Left hindlimb (tissue), 1 donor: ENCODE measurements at places on chromosomes 5 and 9.

DNA sequence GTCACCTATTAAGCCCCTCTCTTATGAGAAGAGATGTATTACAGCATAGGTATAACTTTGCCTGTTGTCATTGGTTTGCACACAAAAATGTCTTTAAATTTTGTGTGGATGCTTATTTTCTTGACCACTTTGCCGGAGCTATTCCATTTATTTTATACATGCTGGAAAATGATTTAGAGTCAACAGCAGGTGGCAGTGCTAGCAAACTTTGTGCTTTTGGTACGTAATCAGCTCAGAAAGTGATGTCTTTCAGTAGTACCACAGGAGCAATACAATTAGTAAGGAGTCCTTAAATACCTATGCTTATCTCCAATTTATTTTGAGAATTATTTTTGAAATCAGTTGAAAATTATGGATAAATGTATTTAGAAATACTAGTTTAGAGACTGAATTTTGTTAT, 19.8 kb upstream of the NUDT12 start:
- DNase-seq: no peak

GRCh38 chr9:28841775-28842174, 1268.5 kb upstream of the C9orf72 start:
- DNase-seq: no peak

GRCh38 chr5:98130261-98131035, 643.0 kb upstream of the RGMB start:
- no peak for DNase-seq

- no peak for DNase-seq
Observed at GRCh38 chr5:170748951-170749471, 34.5 kb upstream of the GABRP start.

DNA sequence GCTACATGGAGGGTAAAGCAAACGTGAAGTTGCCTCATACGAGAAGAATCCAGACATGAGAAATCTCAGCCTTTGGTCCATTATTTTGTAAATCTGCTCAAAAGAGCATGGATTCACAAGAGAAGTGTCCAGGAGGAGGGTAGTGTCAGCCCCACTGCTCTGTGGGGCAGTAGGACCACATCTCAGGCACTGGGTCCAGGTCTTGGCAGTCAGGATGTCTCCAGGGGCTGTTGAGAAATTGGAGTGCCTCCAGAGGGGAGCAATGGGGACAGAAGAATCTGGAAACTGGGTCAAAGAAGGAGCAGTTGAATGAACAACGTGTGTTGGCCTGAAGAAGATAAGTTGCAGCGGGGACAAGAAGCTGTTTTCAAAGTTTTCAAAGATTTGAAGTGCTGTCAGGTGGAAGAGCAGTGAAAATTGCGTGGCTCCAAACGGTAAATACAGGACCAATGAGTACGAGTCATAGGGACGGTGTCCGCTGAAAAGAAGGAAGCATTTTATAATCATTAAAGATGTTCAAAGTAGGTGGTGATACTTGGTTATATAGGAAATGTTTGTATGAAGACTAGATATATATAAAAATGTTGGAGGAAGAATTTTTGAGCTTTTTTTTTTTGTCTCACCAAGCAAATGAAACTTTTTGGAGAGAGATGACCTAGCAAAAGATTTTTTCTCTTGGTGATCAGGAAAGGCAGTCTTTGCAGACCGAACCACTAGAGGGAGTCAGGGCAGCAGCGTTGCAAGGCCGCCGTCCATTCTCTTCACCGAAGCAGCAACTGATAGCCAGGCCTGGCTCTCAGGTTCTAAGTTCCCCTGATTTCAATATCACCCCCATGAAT, 57.1 kb upstream of the ZBED3 start:
- DNase-seq: peak; percentile 74

DNA sequence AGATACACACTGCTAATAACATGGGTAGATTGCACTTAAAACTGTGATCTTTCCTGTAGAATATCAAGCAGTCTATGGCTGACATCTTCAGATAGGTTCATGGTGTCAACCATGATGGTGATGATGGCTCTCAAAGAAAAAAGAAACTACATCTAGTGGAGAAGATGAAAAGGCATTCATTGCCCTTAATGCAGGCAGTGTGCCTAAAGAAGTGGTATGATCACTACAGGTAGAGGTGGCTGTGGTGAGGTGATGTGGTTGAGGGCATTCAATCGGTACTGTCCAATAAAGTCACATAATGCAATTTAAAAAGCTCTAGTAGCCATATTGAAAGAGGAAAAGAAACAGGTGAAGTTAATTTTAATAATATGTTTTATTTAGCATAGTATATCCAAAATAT, 3.1 kb upstream of the IFNB1 start:
- no peak for DNase-seq

DNA sequence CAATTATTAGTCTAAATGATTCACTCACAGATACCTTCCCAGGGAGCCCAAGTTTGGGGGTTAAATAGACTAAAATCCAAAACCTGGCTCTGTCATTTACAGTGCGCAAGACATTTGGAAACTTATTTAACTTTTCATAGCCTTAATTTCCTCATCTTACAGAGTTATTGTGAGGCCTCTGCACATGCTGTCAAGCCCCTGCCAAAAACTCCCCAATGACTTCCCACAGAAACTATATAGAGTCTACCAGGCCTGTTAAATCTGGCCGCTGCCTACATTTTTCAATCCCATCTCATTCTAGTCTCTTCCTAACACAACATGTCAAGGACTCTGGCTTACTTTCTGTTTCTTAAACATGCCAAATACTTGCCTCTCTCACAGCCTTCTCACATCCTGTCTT, 412.5 kb downstream of the ELAVL2 start:
- DNase-seq: peak; percentile 29

DNA sequence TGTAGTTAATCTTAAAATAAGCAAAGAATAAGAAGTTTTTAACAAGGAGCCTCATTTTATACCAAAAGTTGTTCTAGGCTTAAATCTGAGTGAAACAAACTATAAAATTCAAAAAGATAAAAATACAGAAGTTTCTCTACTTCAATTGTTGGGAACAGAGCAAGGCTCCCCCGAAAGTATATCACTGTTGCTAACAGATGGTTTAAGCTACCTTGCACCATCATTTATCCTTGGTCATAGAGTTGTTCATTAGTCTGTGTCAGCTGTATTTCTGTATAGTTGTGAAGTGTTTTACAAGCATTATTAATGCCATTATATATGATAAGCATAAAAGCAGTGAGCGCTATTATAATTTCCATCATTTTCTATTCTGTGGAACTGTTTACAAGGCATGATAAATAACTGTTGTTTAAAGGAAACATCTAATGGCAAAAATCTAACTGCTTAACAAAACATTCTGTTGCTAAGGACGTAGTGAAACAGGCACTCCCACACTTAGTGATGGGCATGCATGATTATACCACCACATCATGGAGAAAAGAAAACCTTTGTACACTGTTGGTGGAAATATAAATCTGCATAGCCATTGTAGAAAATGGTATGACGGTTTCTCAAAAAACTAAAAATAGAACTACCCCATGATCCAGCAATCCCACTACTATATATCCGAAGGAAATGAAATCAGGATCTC, 23.3 kb upstream of the ACO1 start:
- no peak for DNase-seq

DNA sequence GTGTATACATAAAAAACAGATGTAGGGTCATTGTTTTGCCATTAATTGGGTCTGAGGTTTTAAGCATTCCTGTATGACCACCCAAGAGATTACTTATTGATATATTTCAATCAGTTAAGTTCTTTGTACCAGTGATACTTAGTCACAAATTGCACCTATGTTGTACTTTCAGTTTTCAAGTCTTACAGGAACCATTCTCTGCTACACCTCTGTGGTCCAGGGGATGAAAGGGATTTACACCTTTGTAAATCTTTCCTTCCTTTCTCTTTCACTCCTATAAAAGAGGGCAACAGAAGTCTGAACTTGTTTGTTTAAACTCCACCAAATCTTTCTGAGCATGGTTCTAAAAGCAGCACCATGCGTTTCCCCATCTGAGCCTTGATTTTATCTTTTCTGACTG, 86.1 kb downstream of the DEPDC1B start:
- DNase-seq: no peak

- DNase-seq: no peak
Observed at GRCh38 chr5:34706084-34706483, 50.0 kb downstream of the RAI14 start.

GRCh38 chr9:38244971-38245370, 147.5 kb upstream of the ALDH1B1 start:
- DNase-seq: no peak

DNA sequence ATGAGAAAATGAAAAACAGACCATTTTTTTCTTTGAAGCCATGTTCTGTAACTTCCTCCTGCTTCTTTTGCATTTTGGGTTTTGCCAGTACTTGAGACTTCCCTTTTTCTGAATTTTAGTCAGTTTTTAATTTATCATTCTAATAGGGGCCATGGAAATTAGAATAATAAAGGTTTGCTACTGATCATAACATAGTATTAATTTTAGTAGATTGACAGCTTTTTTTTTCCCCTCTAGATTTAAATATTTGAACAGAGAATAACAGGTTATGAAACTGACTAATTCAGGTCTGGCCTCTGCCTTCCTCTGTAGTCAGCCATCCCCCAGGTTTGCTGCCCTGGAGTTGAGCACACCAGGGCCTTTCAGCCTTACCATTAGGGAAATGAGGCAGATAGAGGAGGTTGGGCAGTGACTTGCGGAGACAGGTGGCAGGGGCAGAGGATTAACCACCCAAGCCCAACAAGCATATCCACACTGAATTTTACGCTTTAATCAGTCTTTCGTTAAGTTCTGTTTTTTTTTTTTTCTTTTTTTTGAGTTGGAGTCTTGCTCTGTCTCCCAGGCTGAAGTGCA, 80.1 kb upstream of the TNFAIP8 start:
- DNase-seq: no peak

GRCh38 chr5:96648593-96648992, 13.6 kb upstream of the CAST start:
- DNase-seq: no peak

- no peak for DNase-seq
Observed at GRCh38 chr5:113273948-113274347, 160.8 kb downstream of the TSSK1B start.

DNA sequence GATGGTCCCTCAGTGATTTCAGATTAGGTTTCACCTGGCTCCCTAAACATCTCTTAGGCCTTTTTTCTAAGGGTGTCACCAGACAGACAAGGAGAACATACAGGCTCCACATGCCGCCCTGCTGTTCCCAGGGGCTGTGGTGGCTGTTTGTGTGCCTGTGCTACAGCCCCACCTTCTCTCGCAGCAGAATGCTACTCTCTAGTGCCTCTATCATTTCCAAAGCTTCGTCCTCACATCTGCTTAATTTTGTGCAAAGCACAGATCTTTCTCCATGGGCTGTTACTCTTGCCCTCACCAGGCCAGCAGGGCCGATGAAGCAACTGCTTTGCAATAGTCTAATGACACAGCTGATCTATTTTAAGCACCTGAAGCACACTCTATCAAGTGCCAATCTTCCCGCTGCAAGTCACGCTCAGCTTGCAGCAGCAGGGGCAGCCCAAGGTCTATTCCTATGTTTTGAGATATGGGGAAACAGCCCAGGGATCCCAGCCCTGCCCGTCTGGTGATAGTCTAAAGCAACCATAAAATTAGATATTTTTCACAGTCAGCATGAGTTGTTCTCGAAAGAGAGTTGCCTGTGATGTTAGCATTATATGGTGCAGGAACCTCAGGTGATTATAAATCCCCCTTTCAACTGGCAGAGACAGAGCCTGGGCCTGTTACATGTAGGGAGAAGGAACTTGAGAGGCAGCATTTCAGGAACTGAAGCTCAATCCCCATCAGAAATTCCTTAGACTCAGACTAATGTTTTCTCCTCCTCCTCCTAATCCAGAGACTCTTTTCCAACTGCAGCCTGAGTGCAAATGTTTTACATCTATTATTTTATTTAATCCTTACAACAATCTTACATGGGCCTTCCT, 12.7 kb downstream of the ABLIM3 start:
- DNase-seq: no peak

DNA sequence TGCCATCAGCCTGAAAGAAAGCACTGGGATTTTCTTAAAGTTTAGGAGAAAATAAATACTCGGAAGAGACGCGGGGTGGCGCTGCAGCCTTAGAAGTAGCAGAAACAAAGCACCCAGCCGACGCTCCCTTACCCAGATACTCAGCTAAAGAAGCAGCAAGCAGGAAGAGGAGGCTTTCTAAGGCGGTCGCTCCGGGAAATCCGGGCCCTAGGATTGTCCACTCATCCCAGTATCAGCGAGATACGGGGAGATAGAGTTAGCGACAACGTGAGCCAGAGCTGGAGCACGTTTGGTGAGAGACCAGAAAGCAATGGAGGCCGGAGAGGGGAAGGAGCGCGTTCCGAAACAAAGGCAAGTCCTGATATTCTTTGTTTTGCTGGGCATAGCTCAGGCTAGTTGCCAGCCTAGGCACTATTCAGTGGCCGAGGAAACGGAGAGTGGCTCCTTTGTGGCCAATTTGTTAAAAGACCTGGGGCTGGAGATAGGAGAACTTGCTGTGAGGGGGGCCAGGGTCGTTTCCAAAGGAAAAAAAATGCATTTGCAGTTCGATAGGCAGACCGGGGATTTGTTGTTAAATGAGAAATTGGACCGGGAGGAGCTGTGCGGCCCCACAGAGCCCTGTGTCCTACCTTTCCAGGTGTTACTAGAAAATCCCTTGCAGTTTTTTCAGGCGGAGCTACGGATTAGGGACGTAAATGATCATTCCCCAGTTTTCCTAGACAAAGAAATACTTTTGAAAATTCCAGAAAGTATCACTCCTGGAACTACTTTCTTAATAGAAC, at the start of gene PCDHB2:
Gene PCDHB2, plus strand, starts transcription at position 135 of the 782 bp plus-strand sequence. Its CDS starts 176 bp downstream, at position 311.
- no peak for DNase-seq

- DNase-seq: no peak
Observed at GRCh38 chr9:132184124-132184523, 22.3 kb downstream of the NTNG2 start.

DNA sequence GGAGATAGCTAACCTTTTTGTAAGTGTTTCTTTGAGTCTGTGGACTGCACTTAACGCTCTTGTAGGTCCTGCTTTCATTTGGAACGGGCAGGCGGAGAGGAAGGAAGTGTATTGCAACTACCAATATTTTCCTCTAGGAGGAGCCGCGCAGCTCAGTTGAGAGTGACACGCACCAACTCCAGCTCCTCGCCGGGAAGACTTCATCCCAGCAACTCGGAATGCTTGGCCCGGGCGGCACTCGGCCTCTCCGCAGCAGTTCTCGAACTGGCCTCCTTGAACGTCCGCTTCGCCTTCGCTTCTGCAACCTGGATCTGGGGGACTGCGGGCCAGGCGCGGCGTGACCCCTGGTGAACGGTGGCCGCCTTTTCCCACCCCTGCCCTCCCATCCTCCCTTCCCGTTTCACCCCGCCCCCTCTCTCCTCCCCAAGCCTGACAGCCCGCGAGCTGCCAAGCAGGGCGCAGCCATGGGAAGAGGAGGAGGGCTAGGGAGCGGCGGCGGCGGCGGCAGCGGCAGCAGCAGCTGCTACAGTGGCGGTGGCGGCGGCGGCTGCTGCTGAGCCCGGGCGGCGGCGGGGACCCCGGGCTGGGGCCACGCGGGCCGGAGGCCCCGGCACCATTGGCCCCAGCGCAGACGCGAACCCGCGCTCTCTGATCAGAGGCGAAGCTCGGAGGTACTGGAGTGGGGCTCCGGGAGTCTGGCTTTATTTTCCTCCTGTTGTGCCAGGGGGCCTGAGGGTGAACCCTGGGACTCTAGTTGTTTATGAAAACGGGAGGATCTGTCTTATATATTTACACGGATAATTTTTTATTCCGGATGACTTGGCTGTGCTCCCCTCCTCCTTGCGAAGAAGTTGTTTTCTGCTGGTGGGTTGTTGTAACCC, at the start of gene GHR:
Gene GHR, plus strand, starts transcription at position 155 of the 881 bp plus-strand sequence. CDS start 142,436 bp downstream, outside the sequence.
- peak; percentile 93 for DNase-seq

- DNase-seq: no peak
Observed at GRCh38 chr9:109560470-109561132, 62.5 kb upstream of the PTPN3 start.

GRCh38 chr5:9042241-9042640, 503.6 kb downstream of the SEMA5A start:
- DNase-seq: no peak
